ENCODE measurements at places on chromosomes 16 and 17. TPM values are rescaled to one million over a fixed set of nuclear protein-coding genes. Genes with fewer than 3 reads are reported as not detected.

GRCh38 chr16:83187405-83187804 is 560.6 kb downstream of the CDH13 start:
- DNase-seq: no peak

GRCh38 chr16:30777591-30778297 is 9.3 kb downstream of the ZNF629 start:
- no peak for DNase-seq

RHOT1 gene
- 51.9 TPM for polyA plus RNA-seq

NOL3 gene
- 2.7 TPM for polyA plus RNA-seq
